ENCODE measurements at places on chromosomes 6 and 20. TPM values are rescaled to one million over a fixed set of nuclear protein-coding genes. Genes with fewer than 3 reads are reported as not detected.

The LHFPL5 gene
- not detected for total RNA-seq

The LST1 gene
- total RNA-seq: not detected

The KHDC1 gene
- total RNA-seq: 1.7 TPM

The PERP gene
- total RNA-seq: 1,006 TPM

The FAM229B gene
- 4.1 TPM for total RNA-seq

The FHL5 gene
- total RNA-seq: not detected

The CLDN20 gene
- total RNA-seq: 0.14 TPM

The MCM9 gene
- total RNA-seq: 7.2 TPM

The HLA-DMB gene
- not detected for total RNA-seq

The LPA gene
- not detected for total RNA-seq

The ADAT2 gene
- 4.9 TPM for total RNA-seq

The HLA-DQA2 gene
- total RNA-seq: not detected

The PRRT1 gene
- total RNA-seq: not detected

The PLG gene
- not detected for total RNA-seq

The FAM83B gene
- 35.7 TPM for total RNA-seq

The TRIM40 gene
- total RNA-seq: not detected

The RHAG gene
- not detected for total RNA-seq

The DUSP15 gene
- total RNA-seq: not detected

The PNLDC1 gene
- total RNA-seq: 0.14 TPM

The C4A gene
- 0.05 TPM for total RNA-seq

The RNGTT gene
- total RNA-seq: 14.6 TPM

The FBXO30 gene
- total RNA-seq: 5.1 TPM

The MPIG6B gene
- 0.49 TPM for total RNA-seq

The CTSA gene
- 24.1 TPM for total RNA-seq

The PKIB gene
- 4.1 TPM for total RNA-seq

The SGK2 gene
- total RNA-seq: not detected

The GSTA4 gene
- 79.1 TPM for total RNA-seq

The C20orf141 gene
- total RNA-seq: not detected

The FRK gene
- 2.7 TPM for total RNA-seq

The TDRD6 gene
- total RNA-seq: not detected

The MOG gene
- not detected for total RNA-seq

The GTSF1L gene
- not detected for total RNA-seq

The KHDC1L gene
- total RNA-seq: not detected

The SAMD5 gene
- 0.37 TPM for total RNA-seq

The YWHAB gene
- total RNA-seq: 134 TPM

The HDGFL1 gene
- total RNA-seq: not detected

The C2 gene
- total RNA-seq: not detected

The VARS1 gene
- total RNA-seq: 109 TPM
